ENCODE measurements at places on chromosomes 5 and 9.

DNA sequence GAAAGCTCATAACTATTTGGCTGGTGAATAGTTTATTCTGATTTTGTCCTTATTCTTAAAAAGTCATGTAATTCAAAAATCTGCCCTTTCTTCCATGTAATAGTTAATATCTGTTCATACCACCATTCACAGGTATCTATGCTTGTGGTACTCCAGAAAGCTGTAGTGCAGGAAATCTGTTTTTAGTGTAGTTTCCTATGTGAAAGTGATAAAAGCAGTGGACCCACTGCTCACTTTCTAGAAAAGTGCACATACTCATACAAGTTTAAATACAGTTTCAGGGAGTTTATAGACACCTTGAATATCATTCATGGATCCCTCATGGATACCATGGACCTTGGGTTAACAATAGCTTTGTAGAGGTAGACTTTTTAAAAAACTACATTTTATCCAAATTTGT lies 20.2 kb downstream of the PBX3 start:
- no peak for DNase-seq

DNA sequence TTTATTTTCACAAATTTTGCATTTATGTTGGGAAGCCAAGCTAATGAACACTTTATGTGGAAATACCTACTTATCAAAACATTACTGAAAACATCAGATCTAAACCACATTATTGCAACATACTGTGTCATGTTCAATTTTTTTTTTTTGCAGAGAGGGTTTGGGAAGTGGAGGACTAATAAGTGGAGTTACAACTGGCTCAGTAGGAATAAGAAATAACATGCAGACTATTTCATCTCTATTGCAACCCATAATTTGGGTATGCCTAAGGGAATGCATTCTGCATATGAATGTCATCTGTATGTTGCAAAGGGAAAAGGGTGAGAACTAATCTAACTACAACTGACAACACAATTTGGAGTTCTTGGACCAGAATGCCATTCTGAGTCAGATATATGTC lies 41.8 kb downstream of the APC start:
- no peak for DNase-seq

DNA sequence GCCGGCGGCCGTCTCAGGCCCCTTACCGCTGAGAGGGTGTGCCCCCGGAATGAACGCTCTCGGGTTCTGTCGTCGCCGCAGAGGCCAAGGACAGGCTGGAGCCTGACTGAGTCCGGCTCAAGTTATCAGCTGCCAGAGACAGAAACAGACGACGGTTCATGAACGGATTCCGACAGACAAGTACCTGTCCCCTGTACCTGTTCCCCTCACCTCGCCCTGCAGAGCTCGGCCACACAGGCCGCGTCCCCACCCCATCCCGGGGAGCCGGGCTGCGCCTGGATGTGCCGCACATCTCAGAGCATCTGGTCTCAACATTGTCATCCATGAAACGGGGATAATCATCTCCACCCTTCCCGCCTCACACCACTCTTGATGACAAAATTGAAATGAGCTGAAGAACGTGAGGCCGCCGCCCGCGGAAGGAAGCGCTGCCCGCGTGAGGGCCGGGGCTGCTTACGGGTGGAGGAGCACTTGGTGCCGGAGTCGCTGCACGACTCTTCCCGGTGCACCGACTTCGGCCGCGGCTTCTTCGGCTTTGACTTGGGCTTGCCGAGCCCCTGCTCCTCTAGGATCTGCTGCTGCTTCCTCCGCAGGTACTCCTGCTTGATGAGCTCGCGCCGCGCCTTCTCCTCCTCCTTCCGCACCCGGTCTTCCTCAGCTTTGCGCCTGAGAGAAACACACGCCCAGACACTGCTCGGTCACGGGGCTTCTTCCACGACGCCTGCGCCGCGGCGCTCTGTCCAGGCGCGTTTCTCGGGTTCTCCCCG lies 89.2 kb downstream of the CAMSAP1 start:
- no peak for DNase-seq

GRCh38 chr9:4955836-4956235 lies 29.2 kb upstream of the JAK2 start:
- no peak for DNase-seq

GRCh38 chr5:168314735-168315411 lies 23.4 kb downstream of the WWC1 start:
- DNase-seq: no peak

DNA sequence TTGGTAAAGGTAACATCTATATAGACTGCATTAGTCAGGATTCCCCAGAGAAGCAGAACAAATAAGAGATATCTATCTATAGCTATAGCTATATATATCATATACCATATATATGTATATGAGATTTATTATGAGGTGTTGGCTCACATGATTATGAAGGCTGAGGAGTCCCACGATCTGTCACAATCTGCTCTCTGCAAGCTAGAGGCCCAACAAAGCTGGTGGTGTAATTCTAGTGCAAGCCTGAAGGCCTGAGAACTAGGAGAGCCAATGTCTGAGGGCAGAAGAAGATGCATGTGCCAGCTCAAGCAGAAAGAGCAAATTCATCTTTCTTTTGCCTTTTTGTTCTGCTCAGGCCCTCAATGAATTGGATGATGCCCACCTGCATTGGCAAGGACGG lies 102.2 kb upstream of the PLPPR1 start:
- DNase-seq: no peak

DNA sequence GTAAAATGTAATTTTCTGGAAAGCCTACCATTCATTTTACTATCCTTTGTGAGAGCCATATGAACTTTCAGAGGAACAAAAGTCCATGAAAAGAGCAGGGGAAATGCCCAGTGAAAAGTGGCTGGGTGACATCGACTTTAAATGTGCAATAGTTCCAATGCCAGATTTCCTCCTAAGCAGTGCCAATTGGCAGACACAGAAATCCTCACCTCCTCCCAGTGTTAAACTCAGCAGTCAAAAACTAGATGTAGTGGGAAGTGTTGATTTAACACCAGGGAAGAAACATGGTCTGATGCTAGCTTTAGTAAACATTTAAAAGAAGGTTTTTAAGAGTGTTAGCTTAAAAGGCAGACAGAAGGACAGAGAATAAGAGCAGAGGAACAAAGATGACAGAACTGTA lies 2055.2 kb downstream of the MAT2B start:
- no peak for DNase-seq

DNA sequence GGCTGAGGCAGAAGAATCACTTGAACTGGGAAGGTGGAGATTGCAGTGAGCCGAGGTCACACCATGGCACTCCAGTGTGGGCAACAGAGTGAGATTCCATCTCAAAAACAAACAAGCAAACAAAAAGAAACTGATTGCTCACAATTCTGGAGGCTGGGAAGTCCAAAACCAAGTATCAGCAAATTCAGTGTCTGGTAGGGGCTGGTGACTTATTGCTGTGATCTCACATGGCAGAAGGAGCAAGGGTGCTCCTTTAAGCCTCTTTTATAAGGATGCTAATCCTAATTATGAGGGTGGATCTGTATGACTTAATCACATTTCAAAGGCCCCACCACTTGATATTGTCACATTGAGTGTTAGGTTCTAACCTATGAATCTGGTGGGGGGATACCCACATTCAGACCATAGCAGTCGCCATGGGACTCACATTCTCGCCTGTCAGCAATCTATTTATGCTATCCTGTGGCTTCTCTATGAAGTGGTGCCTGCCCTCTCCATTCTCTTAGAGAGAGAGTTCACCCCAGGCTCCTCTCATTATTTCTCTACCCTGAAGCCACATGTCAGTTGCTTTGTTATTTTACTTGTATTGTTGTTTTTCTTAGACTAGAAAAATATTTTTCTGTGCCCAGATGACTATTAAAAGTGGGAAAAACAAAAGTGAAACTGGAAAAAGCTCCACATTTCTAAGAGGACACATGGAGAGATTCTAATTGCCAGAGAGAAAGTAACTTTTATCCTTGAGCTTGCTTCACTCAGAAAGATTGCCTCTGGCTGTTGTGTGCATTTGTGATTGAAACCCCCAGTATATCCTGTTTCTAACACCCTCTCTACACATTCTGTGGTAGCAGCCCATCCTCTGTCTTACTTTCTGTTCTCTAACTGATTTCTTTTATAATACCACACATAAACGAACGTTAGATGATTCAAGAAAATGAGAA lies 18.8 kb upstream of the PRLR start:
- no peak for DNase-seq

DNA sequence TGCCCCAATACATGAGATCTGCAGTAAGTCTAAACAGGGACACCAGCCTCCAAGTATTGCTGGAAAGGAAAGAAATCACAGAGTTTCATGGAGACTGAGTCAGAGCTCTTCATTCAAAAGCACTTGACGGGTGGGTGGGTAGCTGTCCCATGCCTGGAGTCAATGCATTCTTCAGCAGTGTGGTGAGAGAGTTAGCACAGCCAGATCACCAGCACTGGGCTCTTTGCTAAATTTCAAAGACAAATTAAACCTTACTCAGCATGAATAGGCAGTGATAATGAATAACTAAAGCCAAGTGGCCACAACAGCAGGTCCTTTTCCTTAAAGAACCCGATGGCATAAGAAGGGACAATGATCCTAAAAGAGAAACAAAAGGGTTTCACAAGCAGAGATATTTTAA lies 192.4 kb downstream of the ACTL7B start:
- no peak for DNase-seq

- DNase-seq: no peak
Measured at GRCh38 chr5:65066387-65067146, 297.8 kb downstream of the CWC27 start.

DNA sequence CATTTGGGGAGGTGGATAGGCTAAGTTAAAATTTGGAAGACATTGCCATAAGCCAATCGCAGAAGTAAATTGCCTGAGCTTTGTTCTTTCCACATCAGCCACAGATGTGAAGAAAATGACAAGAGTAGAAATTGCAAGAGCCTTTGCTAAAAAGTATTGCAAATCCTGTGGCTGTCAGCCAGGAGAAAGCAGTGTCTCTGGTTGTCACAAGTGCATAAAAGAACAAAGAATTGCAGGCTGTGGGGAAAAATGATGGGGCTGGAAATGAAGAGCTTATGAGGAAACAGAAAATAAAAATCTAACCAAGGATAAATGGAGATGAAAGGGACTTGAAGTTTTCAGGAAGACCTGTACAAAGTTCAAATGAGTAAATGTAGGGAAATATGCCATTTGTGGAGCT lies 344.8 kb downstream of the CSNK1G3 start:
- DNase-seq: no peak

GRCh38 chr5:167694325-167695147 lies 596.9 kb upstream of the WWC1 start:
- no peak for DNase-seq

DNA sequence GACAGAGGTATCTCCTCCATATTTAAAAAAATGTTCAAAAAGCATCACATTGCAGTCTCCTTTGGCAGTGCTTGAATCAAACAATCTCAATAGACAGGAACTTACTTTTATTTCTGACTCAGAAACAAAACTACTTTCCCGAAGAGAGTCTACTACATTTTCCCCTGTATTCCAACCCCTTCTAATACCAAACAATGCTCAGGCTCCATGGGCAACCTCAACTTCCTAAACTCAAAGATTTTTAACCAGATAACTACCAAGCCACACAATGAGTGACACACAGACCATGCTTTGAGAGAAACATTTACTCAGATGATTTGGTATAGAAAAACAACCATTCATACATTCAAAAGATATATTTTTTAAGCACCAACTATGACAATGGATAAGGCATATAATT lies 70.5 kb downstream of the APBA1 start:
- no peak for DNase-seq

- DNase-seq: no peak
Measured at GRCh38 chr9:111805262-111805661, 10.5 kb upstream of the SHOC1 start.

DNA sequence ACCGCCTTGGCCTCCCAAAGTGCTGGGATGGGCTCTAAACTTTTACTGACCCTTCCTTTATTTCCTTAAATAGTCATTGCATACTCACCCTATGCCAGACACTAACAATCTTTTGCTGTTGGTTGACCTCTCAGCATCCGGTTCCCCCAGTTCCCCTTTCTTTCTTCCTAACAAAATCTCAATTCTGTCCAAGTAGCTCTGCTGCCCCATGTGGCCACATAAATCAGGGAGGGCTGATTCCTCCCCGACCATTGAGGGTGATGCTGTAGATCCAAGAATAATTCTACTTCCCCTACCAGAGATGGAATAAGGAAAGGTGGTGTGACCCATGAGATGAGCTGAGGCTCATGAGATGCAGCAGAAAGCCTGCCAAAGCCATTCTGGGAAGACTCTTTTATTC lies 315.3 kb upstream of the MSX2 start:
- DNase-seq: no peak

GRCh38 chr9:99582814-99583213 lies 238.9 kb upstream of the NR4A3 start:
- DNase-seq: no peak

DNA sequence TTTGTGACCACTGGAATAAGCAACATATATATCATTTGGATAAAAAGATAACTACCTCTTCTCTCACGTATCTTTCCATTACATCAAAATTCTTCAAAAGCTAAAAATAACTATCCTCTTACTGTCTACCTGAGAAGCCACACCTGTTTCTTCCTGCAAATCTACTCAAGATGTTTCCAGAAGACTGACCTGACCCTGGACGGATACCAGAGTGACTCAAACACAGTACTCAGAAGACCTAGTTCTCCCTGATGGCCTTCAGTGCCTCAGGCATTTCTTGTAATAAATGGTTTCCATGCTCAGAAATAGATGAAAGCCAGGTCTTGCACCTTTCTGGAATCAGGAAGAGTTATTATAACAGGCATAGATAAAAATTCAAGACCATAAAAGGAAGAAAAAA lies 245.9 kb upstream of the PIK3R1 start:
- no peak for DNase-seq

- no peak for DNase-seq
Measured at GRCh38 chr5:124235576-124235975, 510.9 kb downstream of the ZNF608 start.

GRCh38 chr5:124912638-124913328 lies 166.3 kb upstream of the ZNF608 start:
- DNase-seq: no peak

- DNase-seq: no peak
Measured at GRCh38 chr5:176671399-176671798, 24.1 kb downstream of the TSPAN17 start.

DNA sequence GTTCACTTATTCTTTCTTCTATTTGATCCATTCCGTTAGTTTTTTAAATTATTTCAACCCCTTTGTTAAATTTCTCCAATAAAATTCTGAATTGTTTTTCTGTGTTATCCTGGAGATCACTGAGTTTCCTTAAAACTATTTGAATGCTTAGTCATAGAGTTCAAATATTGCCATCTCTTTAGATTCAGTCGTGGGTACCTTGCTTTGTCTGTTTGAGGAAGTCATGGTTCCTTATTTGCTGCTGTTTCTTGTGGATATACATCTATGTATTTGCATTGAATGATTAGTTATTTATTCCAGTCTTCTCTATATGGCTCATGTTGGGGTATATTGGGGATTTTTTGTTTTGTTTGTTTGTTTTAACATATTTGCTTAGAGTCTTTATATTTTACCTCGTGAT lies 80.6 kb downstream of the HINT1 start:
- DNase-seq: no peak

DNA sequence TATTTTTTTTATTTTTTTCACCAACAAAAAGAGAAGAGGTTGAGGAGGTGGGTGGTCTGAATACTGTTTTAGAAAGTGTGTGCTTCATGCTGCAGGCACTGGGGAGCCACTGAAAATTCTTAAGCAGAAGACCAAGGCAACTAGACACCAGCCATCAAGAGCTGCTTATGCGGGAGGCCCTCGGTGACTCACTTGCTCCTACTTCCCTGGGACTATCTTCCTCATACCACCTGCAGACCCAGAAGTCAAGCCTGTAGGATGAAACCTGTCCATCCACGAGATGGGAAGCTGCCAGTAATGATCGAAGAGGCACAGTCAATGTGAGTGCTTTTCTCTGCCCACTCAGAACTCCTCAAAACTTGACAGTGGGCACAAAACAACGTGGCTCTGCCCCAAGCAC lies 125.8 kb upstream of the SLC44A1 start:
- no peak for DNase-seq

Measured in H54 (cell line).